ENCODE measurements at places on chromosomes 4 and X.

DNA sequence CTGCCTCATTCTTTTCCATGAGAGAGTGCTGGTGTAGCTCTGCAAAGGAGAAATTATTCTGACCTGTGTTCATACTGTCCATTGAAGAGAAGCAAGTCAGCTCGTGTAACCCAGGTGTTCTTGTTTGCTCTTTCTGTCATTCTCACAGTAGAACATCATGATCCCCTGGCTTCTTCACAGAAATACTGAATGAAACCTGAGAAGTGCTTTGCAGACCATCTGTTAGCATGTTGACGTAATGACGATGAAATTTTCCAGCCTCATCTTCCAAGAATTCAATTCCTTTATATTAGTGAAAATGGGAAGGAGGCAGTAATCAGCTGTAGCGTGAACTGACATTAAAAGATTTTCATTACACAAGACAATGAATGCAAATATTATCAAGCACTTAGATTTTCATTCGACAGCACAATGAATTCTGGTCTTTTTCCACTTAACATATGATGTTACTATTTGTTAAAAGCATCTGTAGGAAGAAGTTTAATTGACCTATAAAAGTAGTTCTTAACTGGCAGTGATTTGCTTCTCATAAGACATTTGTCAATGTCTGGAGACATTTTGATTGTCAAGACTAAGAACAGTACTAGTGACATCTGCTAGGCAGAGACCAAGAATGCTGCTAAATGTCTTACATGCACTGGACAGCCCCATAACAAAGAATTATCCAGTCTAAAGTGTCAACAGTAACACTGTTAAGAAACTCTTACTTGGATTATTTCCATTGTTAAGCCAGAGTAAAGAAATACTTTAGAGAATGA, 246.3 kb downstream of the BANK1 start:
- no peak for DNase-seq

DNA sequence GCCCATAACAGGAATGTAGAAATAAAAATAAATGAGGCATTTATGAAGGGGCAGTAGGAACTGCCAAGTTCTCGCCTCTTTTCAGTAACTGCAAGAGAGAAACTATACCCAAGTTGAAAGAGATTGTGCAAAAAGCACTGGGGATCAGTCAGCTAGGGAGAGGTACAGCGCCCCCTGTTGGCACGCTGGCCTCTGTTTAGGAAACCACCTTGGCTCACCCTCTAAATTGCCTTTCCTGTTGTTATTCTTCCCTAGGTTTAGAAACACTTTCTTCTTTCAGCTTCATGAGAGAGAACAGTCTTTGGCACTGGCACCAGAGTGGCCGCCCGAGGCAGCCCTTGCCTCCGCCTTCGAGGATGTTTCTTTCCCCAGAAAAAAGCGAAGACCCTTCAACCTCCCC, 348.5 kb downstream of the MID1IP1 start:
- no peak for DNase-seq

DNA sequence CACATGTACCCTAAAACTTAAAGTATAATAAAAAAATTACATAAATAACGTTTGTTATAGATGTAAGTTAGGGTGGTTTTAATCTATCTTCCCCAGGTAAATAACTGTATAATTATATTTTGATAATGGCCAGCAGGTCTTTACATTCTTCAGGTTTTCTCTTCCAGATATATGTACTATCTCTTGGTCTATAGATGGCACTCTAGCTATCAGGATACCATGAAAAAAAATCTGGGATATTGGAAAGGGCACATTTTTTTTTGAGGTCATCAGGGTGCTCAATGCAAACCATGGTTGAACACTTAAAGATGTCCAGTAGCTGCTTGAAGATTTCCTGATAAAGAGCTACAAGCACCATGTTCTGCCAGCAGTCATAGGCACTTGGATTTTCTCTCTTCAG, 15.6 kb upstream of the ADH4 start:
- no peak for DNase-seq

- no peak for DNase-seq
Observed at GRCh38 chrX:72475952-72476668, 96.5 kb downstream of the HDAC8 start.

DNA sequence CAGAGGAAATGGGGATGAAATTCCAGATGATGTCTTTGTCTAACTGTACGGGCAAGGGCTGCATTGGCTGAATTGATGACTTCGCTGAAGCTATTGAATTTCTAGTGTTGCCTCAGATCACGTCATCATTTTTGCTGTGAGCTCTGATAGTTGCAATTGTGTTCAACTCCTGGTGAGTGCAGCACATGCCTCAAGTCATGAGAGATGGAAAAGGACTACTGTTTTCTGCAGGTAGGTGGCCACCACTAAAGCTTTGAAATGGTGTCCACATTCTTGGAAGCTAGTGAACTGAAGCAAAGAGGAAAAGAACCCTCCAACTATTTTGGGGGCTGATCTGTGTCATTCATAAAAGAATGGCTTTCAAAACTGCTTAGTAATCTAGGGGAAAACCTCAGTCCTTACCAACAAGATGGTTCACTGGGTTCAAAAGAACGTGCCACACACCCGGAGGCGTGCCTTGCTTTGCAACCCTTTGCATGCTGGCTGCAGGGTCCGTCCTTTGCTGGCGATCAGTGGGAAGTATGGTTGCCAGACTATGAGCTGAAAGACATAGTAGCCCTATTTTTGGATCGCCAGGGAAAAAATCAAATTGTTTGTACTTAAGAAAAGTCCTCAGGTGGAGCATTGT, 88.1 kb upstream of the STOX2 start:
- no peak for DNase-seq

DNA sequence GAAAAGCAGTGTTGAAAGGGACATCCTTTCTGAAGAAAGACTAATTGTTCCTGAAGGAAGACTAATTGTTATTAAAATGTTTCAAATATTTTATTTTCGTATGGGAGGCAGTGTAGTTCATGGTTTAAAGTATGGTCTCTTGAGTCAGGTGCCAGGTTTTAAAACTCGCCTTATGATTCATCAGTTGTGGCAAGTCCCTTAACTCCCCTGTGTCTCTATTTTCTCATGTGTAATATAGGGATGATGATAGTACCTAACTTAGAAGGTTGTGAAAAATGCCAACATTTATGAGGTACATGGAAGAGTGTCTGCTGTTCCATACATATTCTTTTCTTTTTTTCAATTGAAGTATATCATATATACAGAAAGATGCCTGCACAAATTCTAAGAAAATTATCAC, 414.2 kb upstream of the DIPK2B start:
- DNase-seq: no peak

DNA sequence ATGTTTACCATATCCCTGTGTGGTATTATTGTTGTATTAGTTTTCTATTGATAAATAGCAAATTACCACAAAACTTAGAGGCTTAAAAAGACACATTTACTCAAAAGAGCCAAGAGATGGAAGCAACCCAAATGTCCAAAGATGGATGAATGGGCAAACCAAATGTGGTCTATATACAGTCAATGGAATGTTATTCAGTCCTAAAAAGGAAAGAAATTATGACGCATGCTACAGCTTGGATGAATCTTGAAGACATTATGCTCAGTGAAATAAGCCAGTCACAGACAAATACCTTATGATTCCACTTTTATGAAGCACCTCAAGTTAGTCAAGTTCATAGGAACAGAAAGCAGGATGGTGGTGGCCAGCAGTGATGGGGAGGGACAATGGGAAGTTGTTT, 144.7 kb downstream of the QDPR start:
- no peak for DNase-seq

DNA sequence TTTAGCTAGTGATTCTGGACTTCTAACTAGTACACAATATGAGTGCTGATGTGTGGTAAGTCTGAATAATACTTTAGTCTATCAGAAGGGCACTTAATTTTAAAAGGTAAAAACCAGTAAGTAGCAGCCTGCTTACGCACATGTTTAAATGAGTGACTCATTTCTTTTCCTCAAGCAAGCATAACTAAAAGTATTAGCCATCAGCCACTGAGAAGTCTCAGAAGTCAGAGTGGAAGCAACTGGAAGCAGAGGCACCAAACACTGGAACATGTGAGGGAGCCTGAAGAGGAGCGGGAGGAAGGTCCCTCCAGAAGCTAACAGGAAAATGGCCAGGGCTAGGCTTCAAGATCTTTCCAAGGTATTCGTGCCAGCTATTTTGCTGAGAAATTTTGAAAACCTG, 257.7 kb downstream of the RAPGEF2 start:
- no peak for DNase-seq

DNA sequence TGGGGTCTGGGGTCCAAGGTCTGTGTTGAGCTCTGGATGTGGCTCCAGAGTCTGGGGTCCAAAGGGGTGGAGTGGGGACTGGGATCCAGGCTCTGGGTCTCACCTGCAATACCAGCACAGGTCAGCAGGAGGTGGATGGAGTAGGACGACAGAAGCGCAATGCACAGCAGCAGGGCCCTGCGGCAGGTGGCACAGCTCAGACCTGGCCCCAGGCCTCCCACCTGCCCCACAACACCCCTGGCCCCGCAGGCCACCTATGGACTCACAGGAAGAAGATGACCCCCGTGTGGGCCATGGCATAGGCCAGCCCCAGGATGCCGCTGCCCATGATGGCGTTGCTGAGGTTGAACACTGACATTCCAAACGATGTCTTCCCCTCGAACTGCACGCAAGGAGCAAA, 3.4 kb downstream of the SLC38A5 start:
- DNase-seq: no peak

GRCh38 chr4:154078504-154079350, 289.8 kb upstream of the SFRP2 start:
- no peak for DNase-seq

- DNase-seq: no peak
Observed at GRCh38 chrX:126985981-126986380, 166.5 kb downstream of the PRR32 start.

DNA sequence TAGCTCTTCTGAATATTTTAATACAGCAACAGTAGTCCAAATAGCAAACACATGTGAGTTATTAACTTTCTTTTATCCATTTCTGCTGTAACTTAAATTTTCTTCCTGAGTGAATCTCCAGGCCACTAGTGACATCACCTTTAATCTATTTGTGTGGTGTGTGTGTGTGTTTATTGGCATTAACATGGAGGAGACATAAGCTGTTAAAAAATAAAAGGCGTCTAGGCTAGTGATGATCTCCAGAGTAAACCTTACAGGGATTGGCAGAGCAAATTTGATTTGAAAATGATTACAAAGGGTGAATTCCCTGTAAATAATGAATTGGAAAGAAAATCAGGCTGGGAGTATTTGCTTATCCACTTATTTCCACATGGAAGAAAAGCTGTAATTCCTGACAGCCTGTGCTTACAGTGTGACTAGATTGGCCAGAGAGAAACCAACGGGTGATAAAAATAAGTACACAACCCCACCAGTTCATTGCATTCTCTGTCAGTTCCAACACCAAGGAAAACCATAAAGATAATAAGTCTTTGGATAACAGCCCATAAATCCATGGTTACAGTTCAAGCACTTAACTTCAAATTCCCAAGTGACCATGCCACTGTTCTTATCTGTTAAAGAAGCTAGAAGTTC, 186.1 kb downstream of the ENOX2 start:
- no peak for DNase-seq

- DNase-seq: no peak
Observed at GRCh38 chr4:151442002-151442401, 33.0 kb downstream of the FHIP1A start.

DNA sequence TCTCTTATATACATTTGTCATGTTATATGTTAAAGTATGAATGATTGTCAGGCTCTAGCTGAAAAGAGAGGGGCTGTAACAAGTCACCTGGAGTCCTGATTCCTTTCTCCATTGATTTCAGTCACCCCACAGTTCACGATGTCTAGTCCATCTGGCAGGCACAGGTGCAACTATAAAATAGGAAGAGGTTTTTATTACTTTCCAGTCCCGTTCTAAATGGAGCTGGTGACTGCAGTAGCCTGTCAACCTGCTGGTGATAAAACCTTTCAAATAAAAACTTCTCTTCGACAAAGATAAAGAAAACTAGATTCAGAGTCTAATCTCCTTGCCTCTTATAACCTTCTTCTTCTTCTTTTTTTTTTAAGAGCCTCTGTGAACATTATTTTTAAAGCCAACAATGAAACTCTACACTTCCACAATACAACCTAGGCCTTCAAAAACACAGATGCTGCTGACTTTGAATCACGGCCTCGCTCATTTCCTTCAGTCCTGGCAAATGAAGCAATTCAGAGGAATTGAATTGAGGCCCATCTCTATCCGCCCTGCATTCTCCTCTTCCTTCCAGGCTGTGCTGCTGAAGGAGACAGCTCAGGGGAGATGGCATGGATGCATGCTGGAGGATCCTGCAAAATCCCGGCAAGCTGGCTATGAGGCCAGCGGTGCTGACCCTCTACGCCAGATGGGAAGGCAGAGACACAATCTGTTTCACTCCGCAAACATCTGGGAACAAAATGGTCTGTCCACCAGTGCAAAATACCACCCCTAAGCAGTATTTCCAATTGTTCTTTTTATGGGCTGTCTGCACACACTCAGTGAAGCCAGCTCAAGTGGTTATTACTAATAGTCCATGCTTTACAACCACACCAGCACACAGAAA, 27.3 kb upstream of the CDKN2AIP start:
- DNase-seq: no peak
